ENCODE measurements at places on chromosomes 2 and 18.

GRCh38 chr2:30234180-30234971, 3.0 kb downstream of the LBH start:
- DNase-seq = no peak

GRCh38 chr18:34866310-34866709, 156.2 kb downstream of the DTNA start:
- no peak for DNase-seq

DNA sequence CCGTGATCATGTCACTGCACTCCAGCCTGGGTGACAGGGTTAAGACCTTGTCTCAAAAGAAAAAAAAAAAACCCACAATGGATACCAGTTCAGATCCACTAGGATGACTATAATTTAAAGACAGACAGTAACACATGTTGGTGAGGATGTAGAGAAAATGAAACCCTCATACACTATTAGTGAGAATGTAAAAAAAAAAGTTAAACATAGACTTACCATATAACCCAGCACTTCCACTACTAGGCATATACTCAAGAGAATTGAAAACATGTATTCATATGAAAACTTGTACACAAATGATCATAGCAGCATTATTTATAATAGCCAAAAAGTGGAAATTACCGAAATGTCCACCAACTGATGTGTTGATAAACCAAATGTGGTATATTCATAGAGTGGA, 48.7 kb downstream of the KIF3C start:
- no peak for DNase-seq

DNA sequence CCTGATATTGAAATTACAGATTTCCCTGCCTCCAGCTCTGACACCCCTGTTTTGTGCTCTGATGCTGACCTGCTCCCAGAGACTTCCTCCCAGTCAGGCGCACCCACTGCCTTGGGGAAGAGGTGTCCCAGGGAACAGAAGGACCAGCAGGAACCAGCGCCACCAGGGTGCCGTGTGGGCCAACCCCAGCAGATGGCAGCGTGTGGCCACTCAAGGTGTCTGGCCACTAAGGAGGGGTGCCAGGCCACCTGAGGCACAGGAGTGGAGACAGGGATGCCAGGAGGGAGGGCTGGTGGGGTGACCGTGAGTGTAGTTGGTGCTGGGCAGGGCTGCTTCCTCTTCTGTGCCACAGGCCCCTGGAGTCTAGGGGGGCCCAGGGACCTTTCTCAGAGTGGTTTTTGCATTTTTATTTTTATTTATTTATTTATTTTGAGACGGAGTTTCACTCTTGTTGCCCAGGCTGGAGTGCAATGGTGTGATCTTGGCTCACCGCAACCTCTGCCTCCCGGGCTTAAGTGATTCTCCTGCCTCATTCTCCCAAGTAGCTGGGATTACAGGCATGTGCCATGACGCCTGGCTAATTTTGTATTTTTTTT, 56.0 kb downstream of the TEX44 start:
- no peak for DNase-seq

DNA sequence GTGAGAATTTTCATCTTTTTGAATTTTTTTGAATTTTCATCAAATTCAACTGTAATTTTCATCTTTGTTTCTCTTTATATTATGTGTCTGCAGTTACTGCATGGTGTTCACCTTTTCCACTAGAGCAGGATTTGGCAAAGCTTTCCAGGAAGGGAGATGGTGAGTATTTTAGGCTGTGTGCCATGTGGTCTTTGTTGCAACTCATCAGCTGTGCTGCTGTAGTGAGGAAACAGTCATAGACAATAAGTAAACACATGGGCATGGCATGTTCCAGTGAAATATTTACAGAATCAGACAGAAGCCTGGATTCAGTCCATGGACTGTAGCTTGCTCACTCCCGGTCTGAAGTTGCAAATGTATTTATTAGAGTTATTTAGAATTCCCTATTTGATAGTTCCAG, 120.4 kb downstream of the DCDC2C start:
- DNase-seq = no peak

DNA sequence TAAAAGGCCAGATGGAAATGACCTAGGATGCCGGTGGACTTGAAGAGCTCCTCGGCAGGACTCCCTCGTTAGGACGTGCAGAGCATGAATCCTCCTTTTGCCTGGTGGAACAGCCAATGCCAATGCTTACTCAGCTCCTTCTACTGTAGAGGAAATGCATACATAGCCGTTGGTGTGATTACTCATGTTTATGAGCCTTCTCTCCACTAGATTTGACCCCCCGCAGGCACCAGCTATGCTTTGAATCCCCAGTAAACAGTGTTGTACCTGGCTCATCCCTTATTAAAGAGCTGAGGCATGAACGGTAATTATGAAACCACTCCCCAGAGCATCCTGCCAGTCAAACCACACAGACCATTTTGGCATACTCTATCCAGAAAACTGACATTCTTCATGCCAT, 172.8 kb downstream of the ANTXR1 start:
- DNase-seq = no peak

GRCh38 chr2:100670232-100670631, 107.4 kb downstream of the PDCL3 start:
- DNase-seq = no peak

All from hippocampal formation (tissue), 2 donors.